ENCODE measurements at places on chromosomes 7 and 10. TPM values are rescaled to one million over a fixed set of nuclear protein-coding genes. Genes with fewer than 3 reads are reported as not detected.

GRCh38 chr7:148711191-148712102 lies 12.7 kb downstream of the CUL1 start:
- no peak for DNase-seq

GRCh38 chr10:73205081-73205480 lies 37.2 kb downstream of the FAM149B1 start:
- no peak for DNase-seq

DNA sequence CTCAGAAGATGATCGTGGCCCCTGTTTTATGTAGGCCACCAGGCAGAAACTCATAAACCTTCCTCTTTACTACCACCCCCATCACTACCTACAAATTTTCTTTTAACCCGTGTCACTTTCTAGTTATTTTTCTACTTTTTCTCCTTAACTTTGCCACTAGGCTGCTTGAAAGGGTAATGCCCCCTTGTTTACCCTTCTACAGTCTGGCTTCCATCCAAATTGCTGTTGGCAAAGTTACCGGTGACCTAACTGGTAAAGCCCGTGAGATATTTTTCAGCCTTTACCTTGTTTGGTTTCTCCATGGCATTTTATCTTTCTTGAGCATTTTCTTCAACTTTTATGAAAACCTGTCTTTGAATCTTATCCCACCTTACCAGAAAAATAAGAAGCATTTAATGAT lies 153.0 kb downstream of the WNT2 start:
- DNase-seq = peak; percentile 59

- DNase-seq = no peak
Observed at GRCh38 chr10:58278274-58278961, 9.5 kb downstream of the CISD1 start.

DNA sequence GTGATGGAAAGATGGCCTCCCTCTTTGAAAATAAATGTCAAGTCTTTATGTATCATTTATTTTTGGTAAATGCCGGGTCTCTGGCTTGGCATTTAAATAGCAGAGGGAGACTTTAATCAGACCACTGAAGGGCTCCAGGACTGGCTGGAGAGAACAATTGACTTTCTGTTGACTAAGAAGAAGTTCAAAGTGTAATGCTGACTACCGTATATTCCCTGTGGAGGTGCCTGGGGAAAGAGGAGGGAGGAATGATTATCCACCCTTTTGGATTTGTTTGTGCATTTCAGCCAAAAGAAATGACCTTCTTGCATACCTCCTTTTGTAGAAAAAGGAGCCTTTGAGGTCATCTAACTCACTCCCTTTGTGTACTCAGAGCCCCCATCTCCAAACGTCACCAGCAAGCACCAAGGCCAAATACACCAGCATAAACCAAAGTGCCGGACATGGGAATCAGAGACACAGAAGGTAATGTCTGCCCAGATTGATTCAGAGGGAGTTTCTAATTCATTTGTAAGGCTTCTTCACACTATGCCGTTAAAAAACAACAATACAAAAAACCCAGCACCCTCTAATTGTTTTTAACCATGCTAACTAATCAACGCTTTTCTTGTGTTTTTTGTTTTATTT lies 75.2 kb downstream of the PRLHR start:
- no peak for DNase-seq

- DNase-seq = no peak
Observed at GRCh38 chr7:2052657-2053048, 180.1 kb downstream of the MAD1L1 start.

GRCh38 chr7:151430391-151431205 lies 9.3 kb downstream of the CRYGN start:
- DNase-seq = no peak

GRCh38 chr10:69290993-69291392 lies 12.7 kb downstream of the HK1 start:
- DNase-seq = no peak

DNA sequence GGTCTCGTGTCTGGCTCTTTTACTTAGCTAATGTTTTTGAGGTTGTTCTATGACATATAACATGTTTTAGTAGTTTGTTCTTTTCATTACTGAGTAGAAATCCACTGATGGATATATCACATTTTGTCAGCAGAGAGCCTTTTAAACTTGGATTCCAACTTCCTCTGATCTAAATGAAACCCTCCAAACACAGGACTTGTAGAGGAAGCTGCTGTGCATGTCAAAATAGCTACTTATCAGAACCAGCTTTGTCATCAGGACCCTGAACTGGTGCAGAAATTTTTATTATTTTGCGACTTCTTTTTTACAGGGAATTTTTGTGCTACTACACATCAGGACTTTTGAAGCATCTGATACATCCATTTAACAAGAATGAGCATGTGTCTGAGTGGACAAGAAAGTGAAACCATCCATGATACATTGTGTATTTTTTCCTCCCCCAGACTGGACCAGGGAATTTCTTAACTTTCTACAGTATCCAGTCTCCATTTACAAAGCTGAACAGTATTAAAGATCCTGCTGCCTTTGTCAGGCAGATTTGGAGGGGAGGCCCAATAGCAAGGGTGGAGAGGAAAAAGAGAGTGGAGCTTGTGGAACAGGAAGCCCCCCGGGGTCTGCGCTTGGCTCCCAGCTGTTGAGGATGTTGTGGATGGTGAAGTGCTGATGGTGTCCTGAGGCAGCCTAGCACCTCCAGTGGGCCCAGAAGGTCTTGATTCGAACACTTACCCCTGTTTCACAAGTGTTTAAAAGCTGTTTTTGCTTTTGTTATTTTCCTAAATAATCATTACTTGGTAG lies 29.3 kb upstream of the MTPAP start:
- no peak for DNase-seq

DNA sequence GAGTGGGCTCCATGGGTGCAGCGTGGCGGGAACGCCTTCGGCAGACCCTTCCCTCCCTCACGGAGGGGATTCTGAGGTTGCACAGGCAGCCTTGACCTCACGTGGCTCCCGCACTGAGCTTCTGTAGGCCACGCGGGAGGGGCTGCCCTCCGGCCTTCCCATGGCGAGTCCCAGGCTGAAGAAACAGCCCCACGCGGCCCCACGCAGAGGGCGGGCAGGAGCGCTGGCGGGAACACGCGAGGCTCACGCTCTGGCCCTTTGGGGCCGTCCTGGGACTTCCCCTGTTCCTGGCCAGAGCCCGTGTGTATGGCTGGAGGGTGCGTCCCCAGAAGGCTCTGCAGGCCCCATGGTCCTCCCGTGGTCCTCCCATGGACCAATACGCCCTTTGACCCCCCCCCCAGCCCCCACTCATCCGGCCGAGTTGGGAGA lies 21.7 kb upstream of the NKX6-2 start:
- no peak for DNase-seq

- no peak for DNase-seq
Observed at GRCh38 chr7:137950263-137950621, 51.6 kb downstream of the CREB3L2 start.

- no peak for DNase-seq
Observed at GRCh38 chr10:57628592-57629284, 639.0 kb downstream of the IPMK start.

GRCh38 chr7:77482015-77482414 lies 55.1 kb upstream of the PTPN12 start:
- DNase-seq = no peak

GRCh38 chr10:88427024-88427423 lies 156.1 kb downstream of the RNLS start:
- DNase-seq = no peak

GRCh38 chr7:96775046-96775445 lies 65.4 kb upstream of the SEM1 start:
- DNase-seq = no peak

- no peak for DNase-seq
Observed at GRCh38 chr7:154871507-154871906, 131.4 kb downstream of the PAXIP1 start.

GRCh38 chr7:35802649-35803048 lies 1.8 kb downstream of the SEPTIN7 start:
- no peak for DNase-seq

- no peak for DNase-seq
Observed at GRCh38 chr7:6554848-6555247, 3.6 kb upstream of the GRID2IP start.

DNA sequence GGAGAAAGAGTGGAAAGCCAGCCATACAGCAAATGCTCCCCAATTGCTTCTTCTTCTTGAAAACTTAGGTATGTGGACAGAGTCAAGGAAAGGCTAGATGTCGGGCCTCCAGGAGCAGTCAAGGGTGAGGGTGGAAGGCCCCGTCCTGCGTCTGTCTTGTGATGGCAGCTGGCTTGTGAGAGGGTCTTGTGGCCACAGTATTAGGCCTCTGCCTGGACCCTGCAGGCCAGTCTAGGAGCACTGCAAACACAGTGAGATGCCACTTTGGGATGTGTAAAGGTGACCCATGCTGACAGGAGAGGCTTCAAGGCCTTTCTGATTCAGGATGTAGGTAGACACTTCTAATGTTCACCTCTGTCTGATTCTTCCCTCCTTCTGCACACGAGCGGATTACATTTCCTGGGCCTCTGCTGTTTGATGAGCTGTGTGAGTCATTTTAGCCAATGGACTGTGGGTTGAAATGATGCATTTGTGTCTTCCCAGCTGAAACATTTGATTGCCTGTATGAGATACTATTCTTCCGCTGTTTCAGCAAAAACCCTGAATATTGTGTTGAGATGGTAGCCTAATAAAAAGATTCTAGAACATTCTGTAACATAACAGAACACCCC lies 135.4 kb downstream of the EMX2 start:
- DNase-seq = no peak

DNA sequence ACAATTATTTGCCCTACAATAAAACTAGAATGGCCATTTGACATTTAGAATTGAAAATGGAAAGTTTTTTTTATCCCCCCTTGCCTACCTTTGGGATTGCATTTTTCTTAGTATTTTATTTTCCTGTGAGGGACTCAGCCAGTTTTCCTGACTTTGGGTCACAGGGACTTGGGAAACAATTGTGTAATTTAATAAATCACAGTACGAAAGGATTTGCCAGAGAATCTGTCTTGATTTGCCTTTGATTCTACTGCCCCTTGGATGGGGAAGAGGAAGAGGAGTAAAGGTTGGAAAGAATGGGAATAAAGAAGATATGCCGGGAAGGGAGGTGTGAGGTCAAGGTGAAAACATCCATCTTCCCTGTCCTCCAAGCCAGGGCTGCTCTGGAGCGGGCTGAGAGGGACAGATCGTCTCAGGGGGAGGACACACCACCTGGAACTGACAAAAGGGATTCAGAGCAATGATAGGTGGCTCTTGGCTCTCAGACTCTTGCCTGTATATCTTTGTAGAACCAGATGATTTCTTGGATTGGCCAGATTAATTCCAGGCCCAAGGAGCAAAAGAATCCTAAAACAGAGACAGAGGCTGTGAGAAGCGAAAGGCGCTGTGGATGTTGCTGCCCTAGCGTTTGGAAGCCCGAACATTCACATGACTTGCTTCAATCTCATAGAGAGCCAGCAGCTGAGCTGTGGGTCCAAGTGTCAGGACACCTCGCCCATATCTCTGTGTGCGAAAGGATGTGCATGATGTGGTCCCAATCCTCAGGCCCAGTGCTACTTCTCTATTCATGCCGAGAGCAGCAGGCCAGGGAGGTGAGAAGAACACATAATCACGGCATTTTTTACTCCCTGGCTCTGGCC lies 50.3 kb upstream of the ZEB1 start:
- no peak for DNase-seq

DNA sequence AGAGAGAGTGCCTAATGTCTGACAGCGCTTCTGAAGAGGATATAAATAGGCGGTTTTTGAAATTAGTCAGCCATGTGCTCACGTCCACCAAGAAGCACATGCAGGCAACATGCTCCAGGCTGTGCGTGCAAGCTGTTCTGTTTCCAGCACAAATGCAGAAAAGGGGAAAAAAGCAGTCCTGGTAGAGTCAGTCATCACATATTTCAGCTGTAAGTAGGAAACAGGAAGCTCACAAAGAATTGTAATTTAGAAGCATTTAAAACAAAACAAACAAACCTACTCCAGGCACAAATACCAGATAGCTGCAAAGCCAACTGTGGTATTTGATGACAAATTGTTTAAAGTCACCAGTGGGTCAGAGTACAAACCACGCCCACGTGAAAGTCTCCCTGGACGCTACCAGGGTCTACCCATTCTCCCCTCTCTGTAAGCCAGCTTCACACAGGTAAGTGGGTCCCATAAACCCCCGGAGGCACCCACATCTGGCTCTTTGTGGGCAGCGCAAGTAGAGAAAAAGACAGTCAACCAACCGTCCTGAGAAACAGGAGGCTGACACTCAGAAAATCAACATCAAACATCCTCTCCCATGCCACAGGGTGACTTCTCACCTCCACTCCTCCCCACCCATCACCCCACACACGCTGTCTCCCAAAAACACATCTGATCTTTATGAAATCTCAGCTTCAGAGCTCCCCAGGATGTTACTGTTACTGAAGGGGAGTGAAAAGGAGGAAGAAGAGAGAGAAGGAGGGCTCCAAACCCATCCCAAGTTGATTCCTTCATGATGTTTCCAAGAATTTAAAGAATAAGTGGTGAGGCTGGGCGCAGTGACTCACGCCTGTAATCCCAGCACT lies 186.4 kb downstream of the FAM107B start:
- DNase-seq = peak; percentile 93

DNA sequence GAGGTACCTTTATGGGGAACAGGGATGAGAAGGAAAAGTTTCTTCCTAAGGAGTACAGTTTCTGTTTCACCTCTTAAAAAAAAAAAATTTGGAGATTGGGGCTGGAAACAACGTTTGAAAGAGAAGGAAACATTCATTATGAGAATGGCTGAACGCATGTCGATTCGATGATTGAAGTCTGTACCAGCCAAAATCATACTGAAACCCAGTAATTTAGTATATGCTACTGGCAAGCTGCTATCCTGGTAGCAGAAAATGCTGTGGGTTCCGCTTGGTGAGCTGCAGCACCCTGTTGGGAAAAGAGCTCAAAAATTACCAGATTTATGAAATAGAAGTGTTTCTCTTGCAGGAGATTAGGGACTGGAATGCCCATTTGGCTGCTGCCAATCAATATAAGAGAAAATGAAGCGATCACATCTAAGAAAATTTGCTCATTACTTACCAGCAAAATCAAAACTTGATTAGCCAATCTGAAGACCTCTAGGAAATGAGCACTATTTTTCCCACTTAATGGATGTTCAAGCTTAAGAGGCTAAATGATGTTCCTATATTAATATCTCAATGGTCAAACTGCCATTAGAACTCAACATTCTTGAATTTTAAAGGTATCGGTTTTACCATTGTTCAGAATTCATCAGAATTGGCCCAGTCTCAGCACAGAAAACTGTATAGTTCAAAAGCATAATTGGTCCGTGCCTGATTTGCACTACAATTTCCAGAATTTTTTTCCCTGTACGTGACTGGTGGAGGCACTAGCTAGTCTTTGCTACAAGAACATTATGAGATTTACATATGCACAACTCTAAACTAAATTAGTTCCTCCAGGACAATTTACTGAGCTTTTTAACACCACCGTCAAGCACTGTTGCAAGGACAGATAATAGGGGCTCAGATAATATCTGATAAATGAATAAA lies 1.2 kb upstream of the ITGB1 start:
- DNase-seq = no peak

SNX10 gene
- 0.39 TPM for total RNA-seq

AKR1B1 gene
- total RNA-seq = 154 TPM

MTERF1 gene
- 11.0 TPM for total RNA-seq

UPK3BL2 gene
- total RNA-seq = 1.2 TPM

NODAL gene
- total RNA-seq = not detected

UPP1 gene
- total RNA-seq = 38.7 TPM

GPR37 gene
- total RNA-seq = 8.1 TPM

ANLN gene
- 52.6 TPM for total RNA-seq

LRRC18 gene
- total RNA-seq = not detected

OR9A2 gene
- total RNA-seq = not detected

CCDC146 gene
- 0.53 TPM for total RNA-seq

OAT gene
- 145 TPM for total RNA-seq

EIF5AL1 gene
- 0.40 TPM for total RNA-seq

TLX1 gene
- total RNA-seq = 0.60 TPM

PIP gene
- total RNA-seq = not detected

AMPH gene
- 0.04 TPM for total RNA-seq

CFAP69 gene
- 1.8 TPM for total RNA-seq

All from pulmonary artery endothelial cell (primary cell).